Heart left ventricle (tissue), 16 donors: ENCODE measurements at places on chromosomes 3 and 15. TPM values are rescaled to one million over a fixed set of nuclear protein-coding genes. Genes with fewer than 3 reads are reported as not detected.
A peak's percentile ranks its signal among the peaks of the same experiment; 100 is the strongest.

DNA sequence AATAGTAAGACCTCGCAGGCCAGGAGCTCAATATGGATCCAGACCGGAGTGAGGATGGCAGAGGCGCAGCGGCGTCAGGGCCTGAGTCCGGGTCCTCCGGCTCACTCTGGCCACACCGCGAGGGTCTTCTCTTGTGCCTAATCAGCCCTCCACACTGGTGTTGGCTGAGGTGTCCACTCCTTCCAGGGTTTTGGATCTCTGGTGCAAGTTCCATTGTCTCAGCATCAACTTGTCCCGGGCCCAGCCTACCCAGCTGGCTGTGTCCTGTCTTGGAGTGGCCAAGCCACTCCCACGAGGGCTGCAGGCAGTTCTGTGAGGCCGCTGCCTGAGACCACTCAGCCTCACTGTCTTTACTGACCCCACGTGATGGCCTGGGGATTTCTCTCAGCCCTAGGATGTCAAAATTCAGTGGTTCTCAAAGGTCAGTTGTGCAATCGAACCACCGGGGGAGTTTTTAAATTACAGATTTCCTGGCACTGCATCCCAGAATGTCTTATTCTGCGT, 12.6 kb upstream of the GOLGA6L7 start:
- no peak overlapping the region for H3K4me3 ChIP-seq
- no peaks in the 10 kb centered on the region for H3K27me3 ChIP-seq
- H3K4me1 ChIP-seq, result no peaks in the 10 kb centered on the region
- DNase-seq, result peak; percentile 36

DNA sequence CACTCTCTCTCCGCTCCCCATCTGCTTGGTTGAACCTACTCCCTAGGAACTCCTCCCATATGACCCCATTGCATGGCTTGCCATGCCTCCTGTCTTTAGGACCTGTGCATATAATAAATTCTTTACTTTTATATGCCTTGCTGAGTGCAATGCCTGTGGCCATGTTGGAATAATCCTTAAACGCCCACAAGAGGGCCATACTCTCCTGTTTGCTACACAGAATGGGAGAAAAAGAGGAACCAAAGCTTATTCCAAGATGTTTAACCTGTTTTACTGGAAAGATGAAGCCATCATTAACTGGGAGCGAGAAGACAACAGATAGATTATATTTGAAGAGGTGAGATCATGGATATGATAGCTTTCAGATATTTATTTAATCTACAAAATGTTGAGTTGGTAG, 1097.8 kb downstream of the NAALADL2 start:
- no peak overlapping the region for H3K27ac ChIP-seq
- no peak for DNase-seq
- no peaks in the 10 kb centered on the region for H3K4me1 ChIP-seq
- H3K27me3 ChIP-seq, result no peaks in the 10 kb centered on the region
- H3K4me3 ChIP-seq, result no peak overlapping the region

GRCh38 chr3:157156837-157157635, 2.9 kb downstream of the CCNL1 start:
- no peak for DNase-seq
- H3K4me1 ChIP-seq, result peaks cover 26% of the 10 kb centered on the region
- peaks cover 68% of the 10 kb centered on the region for H3K36me3 ChIP-seq
- no peak overlapping the region for H3K27ac ChIP-seq

DNA sequence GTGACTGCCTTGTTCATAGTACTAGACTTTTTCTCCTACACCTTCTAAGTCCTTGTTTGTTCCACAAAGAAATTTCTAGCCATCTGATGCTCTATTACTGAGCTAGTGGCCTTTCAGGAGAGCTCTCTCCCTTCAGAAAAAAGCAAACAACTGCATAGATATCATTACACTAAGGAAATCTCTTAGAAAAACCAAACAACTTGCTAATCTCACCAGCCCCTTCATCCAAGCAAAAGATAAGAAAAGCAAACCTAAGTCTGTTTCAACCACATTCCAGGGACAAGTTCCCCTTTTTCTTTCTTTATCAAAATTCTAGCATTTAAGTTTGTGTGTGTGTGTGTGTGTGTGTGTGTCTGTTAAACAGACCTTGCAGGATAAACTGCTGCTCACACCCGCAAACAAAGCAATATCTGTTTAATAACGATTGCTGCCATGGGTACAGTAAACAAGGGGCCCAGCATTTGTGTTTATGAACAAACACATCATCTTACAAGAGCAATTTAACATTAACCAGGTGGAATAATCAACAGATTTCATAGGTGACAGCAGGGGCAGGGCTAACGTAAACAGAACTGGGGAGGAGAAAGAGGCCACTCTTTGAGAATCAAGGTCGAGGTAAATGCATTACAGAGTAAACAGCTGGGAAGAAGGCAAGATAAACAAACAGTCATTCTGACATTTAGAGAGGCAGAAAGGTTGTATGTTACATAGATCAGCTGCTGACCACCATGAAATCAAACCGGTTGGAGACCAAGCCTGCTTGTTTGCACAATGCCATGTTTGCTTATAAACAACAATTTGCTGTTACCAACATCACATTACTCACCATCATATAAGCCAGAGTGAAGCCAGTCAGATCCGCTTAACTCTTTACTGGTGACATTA, 375.1 kb downstream of the FOXP1 start:
- H3K4me1 ChIP-seq, result peaks cover 4% of the 10 kb centered on the region
- no peaks in the 10 kb centered on the region for H3K36me3 ChIP-seq
- no peak for DNase-seq
- H3K27me3 ChIP-seq, result no peaks in the 10 kb centered on the region

DNA sequence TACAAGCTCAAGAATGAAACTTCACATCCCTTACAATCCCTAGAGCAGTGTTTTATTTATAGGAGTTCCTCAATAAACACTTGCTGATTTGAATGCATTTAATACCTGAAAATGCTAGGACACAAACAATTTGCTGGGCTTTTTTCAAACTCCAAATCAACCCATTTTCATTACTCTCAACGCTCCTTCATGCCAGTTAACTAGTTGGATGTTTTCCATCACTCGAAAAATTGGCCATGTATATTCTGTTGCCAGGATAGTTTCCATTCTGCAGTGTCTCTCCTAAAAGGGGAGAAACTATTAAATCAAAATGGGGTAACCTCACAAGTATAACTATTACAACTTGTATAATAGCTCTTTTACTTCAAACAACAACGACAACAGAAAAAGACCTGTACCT, 1.2 kb downstream of the GBE1 start:
- no peaks in the 10 kb centered on the region for H3K4me1 ChIP-seq
- H3K4me3 ChIP-seq, result peak overlapping the region; percentile 51
- H3K27me3 ChIP-seq, result no peaks in the 10 kb centered on the region
- peak overlapping the region; percentile 99 for H3K27ac ChIP-seq
- peaks cover 6% of the 10 kb centered on the region for H3K36me3 ChIP-seq

The FILIP1L gene
- 59.7 TPM for total RNA-seq
